Left renal pelvis (tissue), 4 donors: ENCODE measurements at places on chromosomes 16 and 17. TPM values are rescaled to one million over a fixed set of nuclear protein-coding genes. Genes with fewer than 3 reads are reported as not detected.

DNA sequence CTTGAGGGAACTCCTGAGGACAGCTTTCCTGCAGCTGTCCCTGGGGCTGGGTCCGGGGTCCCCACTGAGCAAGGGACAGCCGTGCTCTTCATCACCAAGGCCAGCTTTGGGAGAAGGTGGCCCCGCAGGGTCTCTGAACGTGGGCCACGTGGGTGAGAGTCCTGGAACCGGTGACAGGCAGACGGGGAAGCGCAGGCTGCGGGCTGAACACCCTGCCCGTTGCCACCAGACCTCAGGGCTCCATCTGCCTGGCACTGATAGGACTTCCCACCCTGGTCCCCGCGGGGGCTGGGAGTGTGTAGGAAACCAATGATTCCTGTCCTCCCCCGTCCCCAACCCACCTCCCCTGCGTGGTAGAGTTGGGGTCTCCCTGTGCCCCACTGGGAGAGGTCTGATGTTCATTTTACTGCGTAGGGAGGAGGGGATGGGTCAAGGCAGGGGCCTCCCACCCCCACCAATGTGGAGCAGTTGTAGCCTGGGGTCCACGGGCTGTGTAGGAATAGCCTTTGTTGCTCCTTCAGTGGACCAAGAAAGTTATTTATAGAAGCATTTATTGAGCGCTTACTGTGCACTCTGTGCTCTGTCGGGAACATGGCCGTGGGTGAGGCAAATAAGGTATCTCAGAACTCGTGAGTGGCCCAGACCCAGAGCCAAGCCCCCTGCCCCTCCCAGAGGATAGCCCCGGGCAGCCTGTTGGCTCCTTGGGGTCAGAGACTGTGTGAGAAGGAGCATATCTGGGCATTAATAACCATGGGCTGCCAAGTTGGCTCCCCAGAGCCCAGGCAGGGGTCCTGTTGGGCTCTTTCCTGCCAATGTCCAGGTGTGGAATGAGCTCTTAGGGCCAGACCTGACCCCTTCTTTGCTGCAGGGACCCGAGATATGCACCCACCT is 1.3 kb downstream of the ADGRG1 start:
- DNase-seq = no peak

Gene KCNH4
- polyA plus RNA-seq = 0.05 TPM

- DNase-seq = no peak
Observed at GRCh38 chr16:51734220-51734619, 583.1 kb upstream of the SALL1 start.

Gene C16orf95
- 4.2 TPM for polyA plus RNA-seq

GRCh38 chr17:28883967-28884702 is 13.4 kb downstream of the FLOT2 start:
- DNase-seq = no peak

- no peak for DNase-seq
Observed at GRCh38 chr16:3095869-3096268, 3.2 kb downstream of the ZSCAN10 start.

Gene CSH2
- 0.90 TPM for polyA plus RNA-seq

DNA sequence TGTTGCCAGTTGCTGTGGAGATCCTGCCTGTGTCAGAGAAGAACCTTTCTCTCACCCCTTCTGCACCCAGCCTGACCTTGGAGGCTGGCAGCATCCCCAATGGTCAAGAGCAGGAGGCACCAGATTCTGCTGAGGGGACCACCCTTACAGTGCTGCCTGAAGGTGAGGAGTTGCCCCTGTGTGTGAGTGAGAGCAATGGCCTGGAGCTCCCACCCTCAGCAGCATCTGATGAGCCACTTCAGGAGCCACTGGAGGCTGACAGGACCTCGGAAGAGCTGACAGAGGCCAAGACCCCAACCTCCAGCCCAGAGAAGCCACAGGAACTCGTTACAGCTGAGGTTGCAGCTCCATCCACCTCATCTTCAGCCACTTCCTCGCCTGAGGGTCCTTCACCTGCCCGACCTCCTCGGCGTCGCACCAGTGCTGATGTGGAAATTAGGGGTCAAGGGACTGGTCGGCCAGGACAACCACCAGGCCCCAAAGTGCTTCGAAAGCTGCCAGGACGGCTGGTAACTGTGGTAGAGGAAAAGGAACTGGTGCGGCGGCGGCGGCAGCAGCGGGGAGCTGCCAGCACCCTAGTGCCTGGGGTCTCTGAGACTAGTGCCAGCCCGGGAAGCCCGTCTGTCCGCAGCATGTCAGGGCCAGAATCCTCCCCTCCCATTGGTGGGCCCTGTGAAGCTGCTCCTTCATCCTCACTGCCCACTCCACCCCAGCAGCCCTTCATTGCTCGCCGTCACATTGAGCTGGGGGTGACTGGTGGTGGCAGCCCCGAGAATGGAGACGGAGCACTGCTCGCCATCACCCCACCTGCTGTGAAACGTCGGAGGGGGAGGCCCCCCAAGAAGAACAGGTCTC is 10.2 kb upstream of the PHKG2 start:
- no peak for DNase-seq

DNA sequence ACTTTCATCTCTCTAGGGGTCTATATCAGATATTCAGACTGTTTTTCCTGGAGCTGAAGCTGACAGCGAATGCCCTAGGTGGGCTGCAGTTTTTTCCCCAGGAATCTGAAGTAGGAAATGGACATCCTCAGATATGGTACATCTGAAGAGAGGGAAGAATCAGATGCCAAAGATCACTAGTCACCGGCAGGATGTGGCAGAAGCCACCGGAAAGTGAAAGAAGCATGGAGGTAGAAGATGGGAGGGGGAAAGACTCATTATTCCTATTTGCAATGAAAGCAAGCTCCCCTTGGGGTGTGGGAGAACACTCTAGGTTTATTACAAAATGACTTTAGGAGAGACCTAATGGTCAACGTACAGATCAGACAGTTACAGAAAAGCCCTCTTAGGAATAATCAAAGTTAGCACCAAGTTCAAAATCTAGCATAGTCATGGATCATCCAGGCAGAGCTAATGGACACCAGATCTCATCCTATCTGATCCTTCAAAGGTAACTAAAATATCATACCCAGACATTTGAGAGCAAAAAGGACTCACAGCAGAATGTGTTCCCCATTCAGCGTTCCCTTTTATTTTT is 110.7 kb downstream of the HS3ST3A1 start:
- no peak for DNase-seq

GRCh38 chr17:52383493-52384100 is 225.1 kb upstream of the CA10 start:
- DNase-seq = peak; percentile 31

Gene ABCA8
- 1.2 TPM for polyA plus RNA-seq

GRCh38 chr16:3180445-3180878 is 7.5 kb upstream of the OR1F1 start:
- no peak for DNase-seq

DNA sequence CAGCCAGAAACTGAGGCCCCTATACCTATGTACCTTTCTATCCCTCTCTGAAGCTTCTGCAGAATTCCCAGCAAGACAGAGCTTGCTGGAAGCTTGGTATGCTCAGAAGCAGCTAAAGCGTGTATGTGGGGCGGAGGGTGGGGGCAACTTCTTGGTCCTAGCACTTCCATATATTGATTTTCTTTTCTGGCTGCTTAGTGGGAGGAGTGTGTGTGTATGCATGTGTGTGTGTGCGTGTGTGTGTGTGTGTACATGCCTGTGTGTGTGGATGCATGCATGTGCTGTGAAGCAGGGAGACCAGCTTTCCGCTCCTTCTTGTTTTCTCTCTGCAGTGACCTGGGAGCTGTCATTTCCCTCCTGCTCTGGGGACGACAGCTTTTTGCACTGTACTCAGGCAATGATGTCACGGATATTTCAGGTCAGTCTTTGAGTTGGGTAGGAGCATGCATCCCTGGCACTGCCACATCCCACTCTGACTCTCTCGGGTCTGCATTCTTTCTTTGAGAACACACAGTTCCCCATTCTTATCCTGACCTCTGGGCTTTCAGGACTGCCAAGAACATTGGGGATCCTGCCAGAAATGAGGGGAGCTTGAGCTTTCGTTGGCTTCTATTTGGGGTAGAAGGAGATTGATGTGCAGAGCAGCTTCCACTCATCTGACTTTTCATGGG is 10.7 kb downstream of the HPR start:
- no peak for DNase-seq

DNA sequence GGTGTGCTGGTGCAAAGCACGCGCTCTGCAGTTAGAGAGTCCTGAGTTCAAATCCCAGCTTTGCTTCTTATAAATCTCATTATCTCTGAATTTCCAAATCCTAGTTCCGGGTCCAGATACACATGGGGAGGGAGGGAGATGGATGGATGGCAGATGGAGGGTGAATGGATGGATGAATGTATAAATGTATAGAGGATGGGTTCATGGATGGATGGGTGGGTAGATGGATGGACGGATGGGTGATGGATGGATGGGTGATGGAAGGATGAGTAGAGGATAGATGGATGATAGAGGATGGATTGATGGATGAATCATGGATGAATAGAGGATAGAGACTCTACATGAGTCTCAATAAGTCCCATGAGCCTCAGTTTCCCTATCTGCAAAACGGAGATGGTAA is 89.9 kb downstream of the MYH11 start:
- DNase-seq = no peak

DNA sequence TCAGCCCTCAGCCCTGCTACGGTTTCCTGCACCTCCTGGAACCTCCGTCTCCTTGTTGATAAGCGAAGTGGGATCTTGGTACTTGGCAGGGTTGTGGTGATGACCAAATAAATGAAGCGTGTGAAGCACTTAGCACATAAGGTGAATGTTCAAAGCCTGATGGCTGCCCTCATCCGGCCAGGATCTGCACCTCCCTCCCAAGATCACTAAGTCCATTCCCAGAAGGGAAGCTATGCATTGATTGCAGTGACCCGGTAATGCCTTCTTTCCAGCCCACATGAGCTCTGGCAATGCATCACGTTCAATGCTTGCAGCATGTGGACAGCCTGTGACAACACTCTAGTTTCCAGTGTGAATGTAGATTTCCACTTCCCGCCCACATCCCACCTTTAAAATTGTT is 24.9 kb upstream of the RHOT1 start:
- no peak for DNase-seq

Gene WFDC1
- 2.4 TPM for polyA plus RNA-seq

- DNase-seq = no peak
Observed at GRCh38 chr17:66459811-66460270, 157.4 kb downstream of the PRKCA start.

DNA sequence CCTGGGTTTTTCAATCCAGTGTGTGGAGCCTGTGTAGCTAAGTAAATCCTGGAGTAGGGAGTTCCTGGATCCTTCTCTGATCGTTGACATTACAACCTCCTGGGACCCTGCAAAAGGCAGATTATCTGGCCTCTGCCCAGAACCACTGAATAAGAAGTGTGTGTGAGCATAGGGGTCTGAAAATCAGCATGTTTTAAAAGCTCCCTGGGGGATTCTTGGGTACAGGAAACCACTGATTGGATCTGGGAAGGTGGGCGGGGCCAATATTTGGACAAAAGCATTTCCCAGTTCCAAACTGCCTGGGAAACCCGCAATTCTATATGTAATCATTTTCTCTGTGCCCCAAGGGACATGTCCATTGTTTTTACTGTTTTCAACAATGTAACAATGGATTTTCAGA is 27.2 kb upstream of the BEAN1 start:
- no peak for DNase-seq

DNA sequence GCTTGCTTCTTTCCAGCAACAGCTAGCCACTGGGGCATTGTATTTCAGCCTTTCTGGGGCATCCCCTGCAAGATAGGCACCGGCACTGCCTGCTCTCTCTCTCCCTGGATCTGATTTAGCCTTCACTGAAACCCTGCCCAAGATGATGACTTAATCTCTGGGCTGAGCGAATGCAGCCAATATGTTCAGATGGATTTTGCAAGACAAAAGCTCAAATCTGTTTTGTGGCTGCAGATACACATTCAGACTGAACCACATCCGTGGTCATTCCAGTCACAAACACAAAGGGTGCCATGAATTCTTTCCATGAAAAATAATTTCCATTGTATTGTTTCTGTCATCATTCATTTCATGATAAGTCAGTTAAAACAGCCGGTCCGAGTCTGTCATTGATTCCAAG is 24.2 kb downstream of the SOST start:
- no peak for DNase-seq

GRCh38 chr16:91484-91883 is 13.5 kb downstream of the MPG start:
- no peak for DNase-seq

- no peak for DNase-seq
Observed at GRCh38 chr16:4894276-4895150, 42.4 kb downstream of the PPL start.

- DNase-seq = no peak
Observed at GRCh38 chr17:14346801-14347200, 45.9 kb downstream of the HS3ST3B1 start.

DNA sequence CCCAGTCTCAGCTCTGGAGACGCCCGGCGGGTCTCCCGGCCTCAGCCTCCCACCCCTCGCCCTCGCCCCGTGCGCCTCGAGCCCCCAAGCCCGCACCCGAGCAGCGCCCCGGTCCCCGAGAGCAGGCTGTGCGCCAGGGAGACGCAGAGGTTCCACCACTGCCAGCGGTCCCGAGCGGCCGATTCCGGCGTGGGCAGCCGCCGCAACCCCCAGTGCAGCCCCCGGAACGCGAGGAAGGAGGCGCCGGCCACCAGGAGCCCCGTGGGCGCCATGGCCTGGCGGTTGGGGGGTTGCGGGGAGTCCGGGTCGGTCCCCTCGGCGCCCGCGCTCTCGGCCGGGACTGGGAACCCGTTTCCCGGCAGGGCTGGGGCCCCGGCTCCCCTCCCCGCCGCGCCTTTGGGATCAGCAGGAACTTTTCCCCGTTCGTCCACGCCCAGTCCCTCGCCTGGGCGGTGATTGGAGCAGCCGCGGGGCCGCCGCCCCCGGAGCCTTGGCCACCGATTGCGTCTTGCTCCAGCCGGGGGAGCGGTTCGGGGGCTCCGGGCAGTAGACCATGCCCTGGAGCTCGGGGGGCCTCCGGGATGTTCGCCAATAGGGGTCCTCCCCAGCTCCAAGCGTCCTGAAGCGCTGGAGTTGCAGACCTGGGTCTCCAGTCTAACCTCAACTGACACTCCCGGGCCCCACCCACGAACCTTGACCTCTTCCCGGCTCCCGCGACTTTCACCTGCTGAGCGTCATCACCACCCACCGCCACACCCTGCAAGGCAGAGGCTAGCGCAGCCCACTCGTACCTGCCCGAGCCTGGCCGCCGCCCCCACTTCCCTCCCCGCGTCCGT is at the start of gene TLCD2:
Gene TLCD2, minus strand, starts transcription at position 407 of the 836 bp plus-strand sequence. Its CDS starts 135 bp downstream, at position 272.
- DNase-seq = no peak

DNA sequence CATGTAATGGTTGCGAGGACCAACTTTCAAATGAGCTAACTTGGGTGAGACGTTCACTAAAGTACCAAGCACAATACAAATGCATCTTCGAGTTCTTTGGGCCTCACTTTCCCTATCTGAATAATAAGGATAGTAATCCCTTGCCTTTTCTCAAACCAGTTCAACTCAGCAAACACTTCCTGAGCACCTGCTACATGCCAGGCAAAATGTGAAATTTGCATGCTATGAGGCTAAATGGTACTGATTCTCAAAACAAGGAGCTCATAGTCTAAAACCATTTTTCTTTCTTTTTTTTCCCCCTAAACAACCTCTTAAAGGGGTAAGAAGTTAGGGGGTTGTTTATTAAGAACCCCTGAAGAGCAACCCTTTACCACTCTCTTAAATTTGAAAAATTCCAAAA is 101.4 kb upstream of the HLF start:
- no peak for DNase-seq

Gene PRR14
- 44.5 TPM for polyA plus RNA-seq

Gene SECTM1
- polyA plus RNA-seq = 1.8 TPM
